ENCODE measurements at places on chromosomes 5 and 9. TPM values are rescaled to one million over a fixed set of nuclear protein-coding genes. Genes with fewer than 3 reads are reported as not detected.

DNA sequence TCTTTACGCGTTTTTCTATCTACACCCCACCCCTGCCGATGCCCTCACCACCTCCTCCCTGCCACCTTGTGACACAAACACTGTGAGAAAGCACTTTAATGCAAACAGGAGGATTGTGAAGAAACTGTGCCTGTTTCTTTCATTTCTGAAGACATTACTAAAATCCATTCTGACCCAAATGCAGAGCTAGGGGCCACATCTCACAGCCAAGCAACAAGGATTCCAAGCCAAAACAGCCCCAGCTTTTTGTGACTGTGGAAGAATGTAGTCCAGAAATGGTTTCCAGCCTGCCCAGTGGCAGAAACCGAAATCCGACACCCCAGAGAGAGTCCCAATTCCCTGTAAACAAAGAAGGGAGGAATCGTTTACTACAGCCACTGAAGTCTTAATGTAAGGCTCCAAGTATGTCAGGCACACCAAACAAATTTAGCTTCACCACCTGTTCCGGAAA is 190.9 kb downstream of the TTC39B start:
- no peak for DNase-seq

GRCh38 chr5:142175461-142176142 is 67.0 kb downstream of the NDFIP1 start:
- no peak for DNase-seq

DNA sequence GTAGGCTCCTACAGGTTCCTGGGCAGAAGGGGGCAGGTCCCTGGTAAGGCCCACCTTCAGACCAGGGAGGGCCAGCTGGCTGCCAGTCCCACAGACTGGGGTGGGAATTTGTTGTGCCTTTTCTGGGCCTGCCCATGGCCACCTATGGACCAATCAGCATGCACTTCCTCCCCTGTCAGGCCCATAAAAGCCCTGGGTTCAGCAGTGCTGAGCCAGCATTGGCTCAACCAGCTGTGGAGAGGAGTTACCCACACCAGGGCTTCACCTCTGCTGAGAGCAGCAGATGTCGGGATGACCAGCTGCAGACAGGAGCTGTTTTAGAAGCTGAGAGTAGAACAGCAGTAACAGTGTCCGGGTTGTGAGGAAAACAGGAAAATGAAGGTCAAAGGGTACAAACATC is 373.4 kb upstream of the ACO1 start:
- no peak for DNase-seq

DNA sequence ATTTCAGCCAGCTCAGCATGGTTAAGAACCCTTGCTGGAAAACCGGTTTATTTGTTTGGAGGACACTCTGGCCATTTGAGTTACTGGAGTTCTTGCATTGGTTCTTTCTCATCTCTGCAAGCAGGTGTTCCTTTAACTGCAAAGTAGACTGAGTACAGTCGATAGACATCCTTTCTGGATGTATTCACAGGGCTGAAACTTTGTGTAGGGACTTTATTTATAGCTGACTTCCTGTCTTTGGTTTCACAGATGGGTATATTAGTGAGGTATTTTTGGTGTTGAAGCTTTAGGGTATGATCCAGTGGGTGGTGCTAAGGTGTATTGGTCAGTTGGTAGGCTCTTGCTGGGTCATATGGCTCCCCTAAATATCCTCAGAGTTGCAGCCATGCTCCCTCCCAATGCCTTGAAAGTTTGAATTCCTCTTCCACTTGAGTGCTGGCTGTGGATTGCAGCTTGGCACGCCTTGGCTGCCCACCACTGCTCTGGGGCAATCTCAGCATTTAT is 666.0 kb upstream of the COX7C start:
- DNase-seq: no peak

DNA sequence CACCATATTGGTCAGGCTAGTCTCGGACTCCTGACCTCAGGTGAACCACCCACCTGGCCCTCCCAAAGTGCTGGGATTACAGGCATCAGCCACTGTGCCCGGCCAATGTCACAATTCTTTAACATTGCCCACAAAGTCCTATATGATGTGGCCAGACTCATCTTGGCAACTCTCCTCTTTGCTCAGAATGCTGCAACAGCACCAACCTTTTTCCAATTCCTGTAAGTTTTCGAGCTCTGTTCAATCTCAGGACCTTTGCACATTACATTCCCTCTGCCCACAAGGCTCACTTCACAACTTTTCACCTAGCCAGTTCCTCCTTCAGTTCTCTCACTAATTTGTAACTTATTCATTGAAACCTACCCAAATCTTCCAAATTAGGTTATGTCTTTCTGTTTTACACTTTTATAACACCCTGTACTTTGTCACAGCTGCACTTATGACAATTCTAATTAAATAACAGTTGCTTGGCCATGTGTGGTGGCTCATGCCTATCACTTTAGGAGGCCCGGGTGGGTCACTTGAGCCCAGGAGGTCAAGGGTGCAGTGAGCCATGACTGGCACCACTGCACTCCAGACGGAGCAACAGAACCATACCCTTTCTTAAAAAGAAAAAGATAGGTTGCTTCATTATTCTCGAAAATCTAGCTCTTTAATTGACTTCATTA is 30.9 kb upstream of the GLDC start:
- DNase-seq: no peak

DNA sequence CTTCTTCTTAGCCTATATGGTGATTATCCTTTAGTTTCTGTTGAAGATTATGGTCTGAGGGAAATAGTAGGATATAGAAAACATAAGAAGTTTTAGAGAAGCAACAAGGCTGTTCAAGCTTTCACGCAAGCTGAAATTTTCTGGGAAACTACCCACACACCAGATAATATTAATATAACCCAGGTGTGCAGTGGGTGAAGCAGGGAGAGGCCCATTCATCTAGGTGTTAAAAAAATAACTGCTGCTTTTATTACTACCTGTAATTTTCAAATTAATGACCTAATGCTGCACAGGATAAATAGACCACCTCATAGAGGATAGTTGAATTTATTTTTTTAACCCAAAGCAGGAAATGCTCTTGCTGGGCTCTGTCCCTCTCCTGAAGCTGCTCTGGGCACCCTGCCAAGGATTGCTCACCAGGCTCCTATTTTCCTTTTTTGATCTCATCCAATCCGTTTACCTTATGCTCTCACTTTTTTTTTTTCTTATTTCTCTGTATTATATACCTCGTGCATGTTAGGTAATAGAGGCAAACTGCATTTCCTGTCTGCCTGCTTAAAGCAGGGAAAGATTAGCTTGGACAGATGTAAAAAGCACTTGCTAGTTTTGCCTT is 124.3 kb upstream of the SLC12A2 start:
- DNase-seq: no peak

GRCh38 chr5:174527916-174528540 is 196.4 kb upstream of the MSX2 start:
- DNase-seq: no peak

DNA sequence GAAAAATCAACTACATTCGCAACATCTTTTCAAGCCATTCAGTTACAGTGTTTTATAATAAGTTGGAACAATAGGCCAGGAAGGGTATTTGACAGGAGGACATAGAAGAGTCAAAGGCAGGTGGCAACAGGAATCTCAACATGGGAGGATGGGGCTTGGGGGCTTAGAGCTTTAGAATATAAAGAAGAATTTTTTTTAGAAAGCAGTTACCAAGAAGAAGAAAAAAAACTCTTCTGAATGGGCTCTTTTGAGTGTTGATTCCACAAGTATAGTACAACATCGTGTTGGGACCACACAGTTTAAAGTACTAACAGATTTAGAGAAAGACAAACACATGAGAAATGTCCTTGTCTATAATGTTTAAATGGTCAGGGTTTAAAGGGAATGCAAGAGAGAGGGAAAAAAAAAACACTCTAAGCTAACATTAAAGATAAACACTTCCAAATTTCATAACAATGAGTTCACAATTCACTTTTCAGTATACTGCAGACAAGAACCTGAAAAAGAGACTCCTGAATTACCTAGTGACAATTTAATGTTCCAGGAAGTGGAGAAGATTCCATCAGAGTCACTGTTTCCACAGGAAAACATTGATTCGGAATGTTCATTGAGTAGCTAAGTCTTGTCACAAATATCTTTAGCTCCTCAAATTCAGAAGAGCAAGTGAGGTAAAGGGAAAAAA is 282.3 kb downstream of the DEPDC1B start:
- DNase-seq: no peak

DNA sequence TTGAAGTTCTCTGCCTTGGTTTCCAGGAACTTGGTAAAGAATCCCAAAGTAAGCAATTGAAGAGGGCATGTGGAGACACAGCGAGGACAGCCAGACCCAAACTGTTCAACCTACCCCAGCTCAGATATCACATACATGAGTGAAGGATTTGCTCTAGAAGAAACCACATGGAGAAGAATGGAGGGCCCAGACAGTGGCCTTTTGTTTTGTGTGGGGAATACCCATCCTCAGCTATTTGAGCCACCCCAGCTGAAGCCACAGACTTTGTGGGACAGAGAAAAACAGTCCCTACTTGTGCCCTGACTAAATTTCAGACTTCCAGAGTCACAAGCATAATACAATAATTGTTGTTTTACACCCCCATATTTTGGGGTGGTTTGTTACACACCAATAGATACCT is 387.1 kb downstream of the ZSWIM6 start:
- no peak for DNase-seq

Gene HAVCR1
- total RNA-seq: not detected

Gene NR6A1
- 237 TPM for total RNA-seq

Gene CRHBP
- total RNA-seq: not detected

Gene PCSK1
- 3.2 TPM for total RNA-seq

Data from H1 (cell line).